ENCODE measurements at places on chromosomes 13 and 19.

- H3K4me3 ChIP-seq: no peak overlapping the region
- peaks cover 11% of the 10 kb centered on the region for H3K4me1 ChIP-seq
- peaks cover 12% of the 10 kb centered on the region for H3K36me3 ChIP-seq
- no peak for DNase-seq
- no peak overlapping the region for H3K27ac ChIP-seq
Observed at GRCh38 chr13:40639221-40639681, 27.2 kb downstream of the FOXO1 start.

DNA sequence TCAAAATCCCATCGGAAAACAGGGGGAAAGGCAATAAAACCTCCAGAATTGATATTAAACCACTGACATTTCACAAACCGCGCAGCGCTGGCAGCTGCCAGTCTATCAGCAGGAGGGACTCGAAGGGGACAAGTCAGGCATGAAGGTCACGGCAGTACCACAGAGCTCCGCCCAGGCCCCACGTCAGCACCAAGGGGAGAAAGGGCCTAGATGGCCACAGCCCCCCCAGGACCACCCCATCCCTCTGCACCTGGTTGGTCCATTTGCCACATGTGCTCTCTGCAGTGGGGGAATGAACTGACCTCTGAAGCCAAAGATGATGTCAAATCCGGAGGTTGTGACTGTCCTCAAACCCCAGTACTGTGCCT is 9.5 kb upstream of the VSTM2B start:
- no peaks in the 10 kb centered on the region for H3K36me3 ChIP-seq
- H3K27me3 ChIP-seq: no peaks in the 10 kb centered on the region
- H3K4me3 ChIP-seq: no peak overlapping the region
- DNase-seq: no peak
- H3K27ac ChIP-seq: no peak overlapping the region

- no peaks in the 10 kb centered on the region for H3K36me3 ChIP-seq
- no peak for DNase-seq
- H3K27me3 ChIP-seq: no peaks in the 10 kb centered on the region
- no peak overlapping the region for H3K4me3 ChIP-seq
Observed at GRCh38 chr13:26965952-26966700, 205.5 kb downstream of the USP12 start.

GRCh38 chr13:48393698-48394085 is 19.2 kb downstream of the LPAR6 start:
- H3K27me3 ChIP-seq: no peaks in the 10 kb centered on the region
- no peaks in the 10 kb centered on the region for H3K4me1 ChIP-seq
- no peak for DNase-seq
- peaks cover 30% of the 10 kb centered on the region for H3K36me3 ChIP-seq

DNA sequence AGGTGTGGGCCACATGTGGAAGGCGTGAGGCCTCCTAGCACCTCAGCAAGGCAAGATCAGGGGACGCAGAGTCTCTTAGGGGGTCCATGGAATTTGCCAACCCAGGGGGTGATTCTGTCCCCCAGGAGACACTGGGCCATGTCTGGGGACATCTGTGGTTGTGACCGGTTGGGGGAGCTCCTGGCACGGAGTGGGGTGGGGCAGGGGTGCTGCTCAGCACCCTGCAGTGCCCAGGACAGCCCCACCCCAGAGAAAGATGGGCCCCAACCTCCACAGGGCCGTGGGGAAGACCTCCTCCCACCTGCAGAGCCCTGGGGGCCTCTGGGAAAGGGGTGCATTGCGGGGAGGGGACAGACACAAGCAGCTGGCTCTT is 4.0 kb downstream of the MKNK2 start:
- H3K4me3 ChIP-seq: no peak overlapping the region
- 0 out of 2 replicates have a peak, but pooled peaks cover 8% of the 10 kb centered on the region for H3K36me3 ChIP-seq
- no peaks in the 10 kb centered on the region for H3K4me1 ChIP-seq
- DNase-seq: no peak
- H3K27ac ChIP-seq: no peak overlapping the region
- H3K27me3 ChIP-seq: no peaks in the 10 kb centered on the region

- no peak overlapping the region for H3K27ac ChIP-seq
- peaks cover 35% of the 10 kb centered on the region for H3K36me3 ChIP-seq
- H3K4me3 ChIP-seq: peak overlapping the region; percentile 99
- no peak for DNase-seq
- no peaks in the 10 kb centered on the region for H3K27me3 ChIP-seq
- peaks cover 2% of the 10 kb centered on the region for H3K4me1 ChIP-seq
Observed at GRCh38 chr19:47133021-47133471, 2.4 kb downstream of the SAE1 start.

DNA sequence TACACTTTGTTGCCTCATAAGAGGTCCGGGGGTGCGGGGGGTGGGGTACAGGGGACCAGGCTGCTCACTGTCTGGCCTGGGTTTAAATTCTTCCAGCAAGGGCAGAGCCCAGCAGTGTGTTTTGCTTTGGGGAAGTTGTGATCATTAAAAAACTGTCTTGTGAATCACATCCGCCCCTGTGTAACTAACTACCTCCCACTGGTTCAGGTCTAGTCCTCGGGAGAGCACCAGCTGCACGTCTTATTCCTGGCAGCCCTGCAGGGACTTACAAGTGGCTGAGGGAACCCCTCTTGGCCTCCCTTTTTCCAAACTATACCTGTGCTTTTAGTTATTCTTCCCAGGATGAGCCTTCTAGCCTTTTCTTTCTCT is 127.5 kb downstream of the SIPA1L3 start:
- peaks cover 22% of the 10 kb centered on the region for H3K36me3 ChIP-seq
- no peaks in the 10 kb centered on the region for H3K27me3 ChIP-seq
- H3K4me3 ChIP-seq: no peak overlapping the region
- no peak for DNase-seq

All from H9 (cell line).